ENCODE measurements at places on chromosomes 5 and 9.
A peak's percentile ranks its signal among the peaks of the same experiment; 100 is the strongest.

GRCh38 chr9:112332977-112333638 lies at the start of gene PTBP3:
Gene PTBP3, minus strand, starts transcription at chr9:112333619. Its CDS starts 35,754 bp downstream, at chr9:112297865.
- peak; percentile 74 for DNase-seq

- DNase-seq = no peak
Measured at GRCh38 chr5:16626696-16627264, 10.0 kb upstream of the RETREG1 start.

DNA sequence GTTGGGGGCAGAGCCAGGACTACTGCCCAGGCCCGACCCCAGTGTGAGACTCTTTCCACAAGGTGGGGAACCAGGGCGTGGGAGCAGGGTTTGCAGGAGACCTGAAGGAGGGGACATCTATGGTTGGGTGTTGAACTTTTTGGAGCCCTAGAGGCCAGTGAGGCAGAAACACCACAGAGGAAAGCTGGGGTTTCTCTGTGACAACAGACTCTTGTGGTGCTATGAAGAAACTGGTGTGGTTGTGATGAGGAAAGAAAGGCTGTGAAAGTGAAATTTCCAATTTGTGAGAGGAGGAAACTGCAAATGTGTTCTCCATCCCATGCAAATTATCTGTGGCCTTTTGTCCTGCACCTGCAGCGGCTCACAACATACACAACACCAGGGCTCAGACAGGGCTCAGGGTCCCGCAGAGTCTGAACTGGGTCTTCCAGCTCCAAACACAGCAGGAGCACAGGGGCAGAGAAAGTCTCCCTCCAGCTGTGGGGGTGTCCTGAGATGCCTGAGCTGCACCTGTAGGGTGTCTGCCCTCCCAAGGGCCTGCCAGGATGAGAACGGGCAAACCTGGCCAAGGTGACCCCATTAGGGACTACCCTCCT lies 51.4 kb upstream of the GRHPR start:
- no peak for DNase-seq

GRCh38 chr5:1648806-1649205 lies 125.0 kb upstream of the LPCAT1 start:
- no peak for DNase-seq

DNA sequence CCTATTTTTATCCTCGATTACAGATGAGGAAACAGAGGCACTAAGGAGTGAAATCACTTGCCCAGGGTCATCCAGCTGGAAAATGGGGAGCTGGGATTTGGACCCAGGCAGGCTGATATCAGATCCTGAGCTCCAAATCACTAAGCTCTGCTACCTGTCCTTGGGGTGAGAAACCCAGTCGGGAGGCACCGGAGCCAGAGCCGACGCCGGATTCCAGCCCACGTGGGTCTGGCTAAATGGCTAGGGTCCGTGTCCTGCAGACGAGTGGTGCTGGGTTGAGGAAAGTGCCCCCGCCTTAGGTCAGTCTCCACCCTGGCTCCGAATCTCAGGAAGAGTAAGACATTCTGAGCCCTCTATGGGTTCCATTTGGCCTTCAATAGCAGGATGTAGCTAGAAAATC lies 61.3 kb upstream of the GGTA1 start:
- no peak for DNase-seq

DNA sequence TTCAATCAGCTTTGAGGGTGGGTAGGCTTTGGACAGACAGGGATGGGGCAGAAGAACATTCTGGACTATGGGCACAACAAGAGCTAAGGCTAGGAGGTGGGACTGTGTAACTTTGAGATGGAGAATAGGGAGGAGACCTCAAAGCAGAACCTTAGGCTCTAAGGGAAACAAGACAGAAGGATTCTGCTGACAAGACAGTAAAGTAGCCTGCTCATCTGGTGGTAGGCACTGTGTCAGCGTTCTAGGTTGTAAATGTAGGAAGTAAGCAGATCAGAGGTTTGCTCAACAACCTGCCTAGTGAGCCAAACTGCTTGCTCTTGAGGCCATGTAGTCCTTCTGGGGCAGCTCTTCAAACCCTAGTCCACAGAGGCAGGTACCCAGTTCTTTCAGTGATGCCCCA lies 15.0 kb upstream of the IL12B start:
- no peak for DNase-seq

- no peak for DNase-seq
Measured at GRCh38 chr5:60526336-60526875, 173.6 kb downstream of the DEPDC1B start.

GRCh38 chr5:19369048-19369447 lies 619.0 kb downstream of the CDH18 start:
- DNase-seq = no peak

DNA sequence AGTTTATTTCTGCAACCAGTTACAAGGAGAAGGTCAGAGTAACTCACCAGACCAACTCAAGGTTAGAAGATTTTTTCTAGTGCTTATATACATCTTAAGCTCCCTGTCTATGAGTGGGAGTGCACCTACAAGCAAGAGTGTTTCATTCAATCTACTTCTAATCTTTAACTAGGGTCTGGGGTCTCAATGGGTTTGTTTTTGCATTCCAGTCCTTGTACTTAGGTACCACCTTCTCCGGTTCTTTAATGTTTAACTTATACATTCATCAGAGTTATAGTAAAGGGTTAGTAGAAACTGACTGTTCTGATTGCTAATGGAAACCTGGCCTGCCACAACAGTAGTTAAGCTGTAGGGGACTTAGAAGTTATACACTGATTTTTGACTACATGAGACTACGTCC lies 271.7 kb downstream of the HTR1A start:
- no peak for DNase-seq

- no peak for DNase-seq
Measured at GRCh38 chr5:152271420-152271819, 133.7 kb downstream of the NMUR2 start.

GRCh38 chr5:172637110-172637580 lies 3.9 kb upstream of the NEURL1B start:
- peak; percentile 43 for DNase-seq

DNA sequence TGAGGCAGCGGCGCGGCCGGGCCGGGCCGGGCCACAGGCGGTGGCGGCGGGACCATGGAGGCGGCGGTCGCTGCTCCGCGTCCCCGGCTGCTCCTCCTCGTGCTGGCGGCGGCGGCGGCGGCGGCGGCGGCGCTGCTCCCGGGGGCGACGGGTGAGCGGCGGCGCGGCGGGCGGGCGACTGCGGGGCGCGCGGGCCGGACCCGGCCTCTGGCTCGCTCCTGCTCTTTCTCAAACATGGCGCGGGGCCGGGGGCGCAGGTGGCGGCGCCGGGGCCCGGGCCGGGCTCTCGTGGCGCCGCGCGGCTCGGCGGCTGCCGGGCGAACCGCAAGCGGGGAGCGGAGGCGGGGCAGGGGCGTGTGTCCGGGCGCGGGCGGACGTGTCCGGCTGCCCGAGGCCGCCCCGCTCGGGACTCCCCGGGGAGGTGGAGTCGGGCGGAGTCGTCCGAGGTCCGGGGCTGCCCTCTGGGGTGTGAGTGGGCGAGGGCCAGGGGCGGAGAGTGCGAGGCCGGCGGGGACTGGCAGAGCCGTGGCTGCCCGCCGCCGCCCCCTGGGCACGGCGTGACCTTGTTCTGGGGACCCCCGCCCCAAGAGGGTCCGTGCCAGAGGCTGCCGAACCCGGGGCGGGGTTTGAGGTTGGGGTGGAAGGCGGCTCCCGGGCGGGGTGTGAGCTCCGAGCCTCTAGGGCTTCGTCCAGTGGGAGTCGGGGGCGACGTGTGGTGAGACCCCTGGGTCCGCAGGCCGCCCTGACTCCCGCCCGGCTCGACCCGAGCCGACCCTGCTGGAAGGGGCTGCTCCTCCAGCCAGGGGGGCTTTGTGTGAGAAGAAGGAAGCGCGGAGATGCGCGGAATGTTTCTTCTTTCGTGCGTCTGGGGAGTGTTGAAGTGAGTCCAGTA lies 485 bp downstream of the TGFBR1 start:
- no peak for DNase-seq

DNA sequence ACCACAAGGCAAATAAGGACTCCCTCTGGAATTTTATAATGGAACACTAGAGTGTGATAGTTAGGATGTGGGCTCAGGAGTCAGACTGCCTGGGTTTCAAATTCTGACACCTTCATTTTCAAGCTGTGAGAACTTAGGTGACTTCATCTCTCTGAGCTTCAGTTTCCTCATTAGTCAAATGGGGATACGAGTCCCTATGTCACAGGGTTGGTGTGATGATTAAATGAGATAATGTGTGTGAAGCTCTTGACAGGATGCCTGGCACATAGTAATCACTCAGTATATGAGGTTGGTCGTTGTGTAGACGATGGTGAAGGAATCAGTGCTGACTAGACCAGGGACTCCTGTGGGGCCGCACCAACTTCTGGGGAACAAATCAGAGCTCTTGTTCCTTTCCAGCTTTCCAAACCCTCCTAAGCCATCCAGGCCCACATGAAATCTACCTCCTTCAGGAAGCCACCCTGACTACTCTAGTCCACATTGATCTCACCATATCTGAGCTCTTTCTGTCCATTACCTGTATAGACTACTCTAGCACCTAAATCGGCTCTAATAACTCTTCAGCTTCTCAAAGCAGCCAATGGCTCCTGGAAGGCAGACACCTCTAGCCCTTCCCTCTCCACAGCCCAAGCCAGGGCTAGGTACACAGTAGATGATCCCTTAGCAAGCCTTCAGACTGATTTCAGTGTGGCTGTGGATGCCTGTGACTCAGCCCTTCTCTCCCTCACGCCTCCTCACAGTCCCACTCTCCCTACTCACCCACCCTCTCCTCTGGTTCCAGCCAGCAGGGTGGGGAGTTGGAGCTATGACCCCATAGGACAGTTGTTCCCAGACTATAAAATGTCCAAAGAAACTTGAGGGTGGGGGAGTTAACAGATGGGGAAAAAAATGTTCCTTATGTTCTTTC lies 2.5 kb upstream of the TCF7 start:
- DNase-seq = no peak

DNA sequence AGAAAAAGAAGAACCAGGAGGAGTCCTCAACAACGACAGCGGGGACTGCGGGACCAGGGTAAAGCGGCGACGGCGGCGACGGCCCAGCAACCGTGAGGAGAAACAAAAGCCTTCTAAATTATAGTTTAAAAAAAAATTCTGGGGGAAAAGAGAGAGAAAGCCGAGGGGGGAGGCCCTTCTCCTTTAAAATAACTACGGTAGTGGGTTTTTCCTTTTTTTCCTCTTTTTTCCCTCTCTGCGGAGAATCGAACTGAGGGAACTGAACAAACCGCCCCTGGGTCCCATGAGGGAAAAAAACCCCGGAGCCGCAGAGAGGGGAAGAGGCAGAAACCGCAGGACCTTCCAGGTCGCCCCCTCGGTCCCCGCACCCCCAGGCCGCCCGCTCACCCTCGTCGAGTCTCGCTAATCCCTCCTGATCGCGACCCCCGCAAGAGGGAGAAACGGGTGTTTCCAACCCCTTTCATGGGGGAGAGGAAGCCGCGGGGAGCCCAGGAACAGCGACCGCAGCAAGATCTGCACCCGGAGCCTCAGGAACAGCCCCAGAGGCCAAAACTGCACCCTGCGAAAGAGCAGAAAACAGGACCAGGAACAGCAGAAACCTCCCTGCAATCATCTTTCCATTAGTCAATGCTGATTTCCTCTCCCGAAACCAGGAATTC lies 453 bp downstream of the CPEB4 start:
- DNase-seq = peak; percentile 60

DNA sequence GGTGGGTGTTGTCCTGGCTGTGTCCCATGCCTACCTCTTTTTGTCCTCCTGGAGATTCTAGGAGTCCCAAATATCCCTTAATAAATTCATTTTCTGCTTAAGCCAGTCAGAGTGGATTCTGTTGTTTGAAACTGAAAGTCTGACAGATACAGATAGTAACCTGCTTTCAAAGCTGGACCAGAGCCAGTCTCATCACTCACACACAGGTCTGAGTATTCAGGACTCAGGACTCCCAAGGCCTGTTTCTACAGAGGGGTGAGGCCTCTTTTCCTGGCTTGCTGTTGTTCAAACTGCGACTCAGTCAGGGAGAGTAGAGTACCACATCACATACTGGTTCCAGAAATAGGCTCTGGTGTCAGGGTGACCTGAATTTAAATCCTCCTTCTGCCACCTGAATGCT lies 190.1 kb downstream of the PAX5 start:
- DNase-seq = no peak

- DNase-seq = no peak
Measured at GRCh38 chr5:177396078-177396477, 4.4 kb downstream of the PFN3 start.

- no peak for DNase-seq
Measured at GRCh38 chr5:10018201-10019069, 231.3 kb downstream of the ATPSCKMT start.

DNA sequence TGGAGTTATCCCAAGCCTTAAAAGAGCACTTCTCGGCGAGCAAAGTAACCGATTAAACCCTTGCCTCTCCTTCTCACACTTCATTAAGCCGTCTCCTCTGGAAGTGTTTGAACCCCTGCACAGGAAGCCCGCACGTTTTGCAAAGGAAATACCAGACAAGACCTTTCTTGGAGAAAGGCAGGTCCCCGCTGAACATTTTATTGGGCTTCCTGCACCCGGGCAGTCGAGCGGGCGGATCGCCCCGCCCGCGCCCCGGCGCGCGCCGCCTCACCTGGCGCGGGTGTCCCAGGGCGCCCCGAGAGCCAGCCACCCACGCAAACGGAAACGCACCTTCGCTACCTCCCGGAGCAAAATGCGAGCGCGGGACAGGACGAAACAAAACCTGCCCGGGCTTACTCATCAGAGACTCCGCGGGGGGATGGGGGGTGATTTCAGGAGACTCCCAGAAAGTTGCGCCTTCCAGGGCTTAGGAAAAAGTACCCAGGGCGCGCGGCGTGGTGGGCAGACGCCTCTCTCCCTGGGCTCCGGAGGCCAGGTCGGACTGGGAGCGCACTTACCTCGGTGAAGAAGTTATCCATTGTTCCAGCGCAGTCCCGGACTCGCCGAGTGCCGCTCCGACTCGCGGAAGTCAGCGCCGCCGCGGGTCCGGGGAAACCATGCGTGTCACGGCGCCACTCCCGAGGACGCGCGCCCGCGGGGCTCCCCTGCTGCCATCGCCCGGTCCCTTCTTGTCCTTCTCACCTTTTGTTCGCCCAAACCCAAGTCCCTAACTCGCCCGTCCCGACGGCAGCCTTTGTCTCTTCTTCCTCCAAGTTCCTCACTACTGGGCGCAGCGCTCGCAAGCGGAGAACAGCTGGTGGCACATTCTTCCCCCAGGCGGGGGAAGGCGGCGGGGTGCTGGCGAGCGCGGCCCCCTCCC lies 598 bp downstream of the MYO10 start:
- DNase-seq = no peak

DNA sequence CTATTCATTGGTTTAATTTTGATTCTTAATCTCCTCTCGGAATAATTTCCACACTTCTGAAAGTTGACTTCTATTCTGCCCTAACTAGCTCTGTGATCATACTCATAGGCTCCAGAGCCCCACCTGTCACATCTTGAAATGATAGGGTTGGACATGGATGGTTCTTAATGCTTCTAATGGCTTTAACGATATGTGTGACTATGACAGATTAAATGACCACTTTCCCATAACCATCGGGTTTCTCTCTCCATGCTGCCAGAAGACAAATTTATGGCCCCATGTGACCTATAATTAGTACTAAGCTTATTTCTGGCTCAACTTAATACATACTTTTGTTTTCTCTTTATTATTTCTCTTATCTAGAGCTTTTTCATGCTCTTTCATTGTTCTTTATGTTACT lies 251.1 kb upstream of the TUT7 start:
- DNase-seq = no peak

Measured in hematopoietic multipotent progenitor cell treated with erythropoietin and hydrocortisone succinate and interleukin-3 and kit ligand, for 15 days (in vitro differentiated cells).